CD4-positive, alpha-beta T cell treated with Interleukin-21 for 1 hour (primary cell): ENCODE measurements at places on chromosomes 11 and 22.

GRCh38 chr11:103904324-103904667 is 132.1 kb upstream of the DDI1 start:
- no peak for DNase-seq

GRCh38 chr22:16699326-16699725 is 106.7 kb upstream of the CCT8L2 start:
- no peak for DNase-seq

DNA sequence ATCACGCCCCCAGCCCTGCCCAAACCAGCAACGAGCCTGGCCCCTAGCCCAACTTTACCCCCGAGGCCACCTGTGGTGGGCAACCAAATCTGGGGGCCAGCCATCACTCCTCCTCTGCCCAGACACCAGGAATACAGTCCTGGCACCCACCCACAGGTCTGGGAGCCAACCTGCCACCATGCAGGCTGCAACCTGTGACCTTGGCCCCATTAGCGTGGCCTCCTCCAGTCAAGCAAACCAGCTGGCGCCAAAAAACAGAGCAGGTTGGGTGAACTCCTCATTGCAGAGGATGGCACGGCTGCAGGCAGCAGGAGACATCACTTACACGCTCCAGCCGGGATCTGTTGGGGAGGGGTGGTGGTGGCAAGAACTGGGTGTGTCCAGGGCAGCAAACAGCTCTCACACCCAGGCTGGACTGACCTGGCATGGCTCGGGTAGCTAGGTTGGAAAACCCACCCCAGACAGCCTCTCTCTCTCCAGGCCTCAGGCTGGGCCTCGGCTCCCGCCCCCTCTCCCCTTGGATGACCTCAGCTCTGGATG is 65.5 kb upstream of the TCF20 start:
- no peak for DNase-seq

DNA sequence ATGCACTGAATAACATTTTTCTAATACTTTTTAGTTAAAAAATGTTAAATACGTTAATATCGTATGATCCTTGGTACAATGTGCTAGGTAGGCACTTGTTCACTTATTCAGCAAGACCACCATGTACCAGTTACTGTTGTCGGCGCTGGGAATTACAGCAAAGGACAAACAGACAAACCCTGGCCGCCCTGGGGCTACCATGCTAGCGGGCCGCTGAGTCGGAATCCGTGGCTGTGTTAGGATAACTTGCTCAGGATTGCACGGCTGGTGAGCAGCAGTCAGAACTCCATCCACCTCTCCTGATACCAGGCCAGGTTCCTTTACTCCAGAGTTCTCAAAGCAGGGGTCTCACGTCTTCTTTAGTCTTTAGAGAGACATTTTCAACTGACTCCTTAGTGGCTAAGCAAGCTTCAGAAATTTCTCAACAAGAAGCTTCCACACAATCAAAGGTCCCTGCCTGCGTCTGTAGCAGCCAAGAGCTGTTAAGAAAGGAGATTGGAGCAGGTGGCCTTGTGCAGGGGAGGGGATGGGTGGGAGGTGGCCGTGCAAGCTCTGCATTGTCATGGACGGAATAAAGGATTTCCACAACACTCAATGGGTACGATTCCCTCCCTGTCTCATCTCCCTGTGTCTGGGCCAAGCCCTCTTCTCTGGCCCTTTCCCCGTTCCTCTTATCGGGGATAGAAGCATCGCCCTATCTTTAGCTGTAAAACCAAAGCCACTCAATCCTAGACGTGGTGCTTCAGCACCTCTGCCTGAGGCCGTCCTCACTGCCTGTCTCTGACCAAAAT is 39.8 kb upstream of the NNMT start:
- DNase-seq, result no peak

- no peak for DNase-seq
These were observed 49.6 kb upstream of the ME3 start for GRCh38 chr11:86722006-86722405.

- no peak for DNase-seq
These were observed 599.2 kb upstream of the LUZP2 start for GRCh38 chr11:23897453-23898286.

DNA sequence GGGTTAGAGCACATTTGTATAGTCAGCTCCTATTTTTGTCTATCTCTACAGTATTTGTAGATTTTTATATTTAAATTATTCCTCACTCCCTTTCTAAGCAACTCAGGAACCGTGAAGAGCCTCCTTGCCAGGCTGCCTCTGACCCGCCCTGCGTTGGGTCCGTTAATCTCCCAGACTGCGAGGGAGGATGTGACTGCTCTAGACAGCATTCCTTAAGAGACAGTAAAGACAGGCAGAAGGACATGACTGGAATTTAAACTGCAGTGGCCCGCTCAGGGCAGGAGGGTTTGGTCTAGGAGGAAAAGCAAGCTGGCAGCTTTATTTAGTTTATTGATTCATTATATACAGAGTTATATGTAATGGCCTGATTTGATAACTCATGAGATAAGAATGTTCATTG is 413.7 kb downstream of the TMEM135 start:
- no peak for DNase-seq

DNA sequence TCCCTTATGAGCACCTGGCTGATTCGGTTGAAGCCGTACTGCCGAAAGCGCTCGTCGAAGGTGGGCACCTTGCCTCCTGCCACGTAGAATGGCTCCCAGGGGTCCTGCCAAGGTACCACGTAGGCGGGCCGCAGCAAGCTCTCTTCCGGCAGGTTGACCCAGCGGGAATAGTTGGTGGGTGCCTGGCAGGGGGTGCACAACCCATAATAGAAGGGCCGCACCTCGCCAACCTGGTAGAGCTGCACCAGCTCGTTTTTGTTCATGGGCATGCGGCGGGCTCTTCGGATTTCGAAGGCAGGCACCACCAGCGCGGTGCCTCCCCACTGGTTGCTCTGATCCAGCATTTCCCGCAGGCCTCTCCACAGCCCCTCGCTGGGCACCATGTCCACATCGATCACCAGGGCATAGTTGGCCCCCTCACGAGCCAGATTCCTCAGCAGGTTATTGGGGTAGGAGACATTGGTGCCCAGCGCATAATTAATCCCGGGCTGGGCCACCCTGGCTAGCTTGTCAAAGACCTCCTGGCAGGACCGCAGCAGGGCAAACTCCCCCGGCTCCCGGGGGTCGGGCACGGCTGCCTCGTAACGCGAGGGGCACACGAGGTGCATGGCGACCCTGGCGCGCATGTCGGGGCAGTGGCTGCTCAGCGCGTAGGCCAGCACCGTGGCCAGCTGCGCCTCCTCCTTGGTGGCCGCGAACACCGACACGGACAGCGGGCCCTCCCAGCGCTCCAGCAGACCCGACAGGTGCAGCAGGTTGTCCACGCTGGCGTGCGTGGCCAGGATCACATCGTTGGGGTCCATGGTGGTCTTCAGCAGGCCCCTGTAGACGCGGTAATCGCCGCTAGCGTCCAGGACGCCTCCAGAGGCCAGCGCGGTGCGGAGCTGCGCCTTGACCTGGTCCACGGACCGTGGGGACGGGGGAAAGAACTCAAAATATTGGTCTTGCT is 679 bp downstream of the B4GAT1 start:
- no peak for DNase-seq

DNA sequence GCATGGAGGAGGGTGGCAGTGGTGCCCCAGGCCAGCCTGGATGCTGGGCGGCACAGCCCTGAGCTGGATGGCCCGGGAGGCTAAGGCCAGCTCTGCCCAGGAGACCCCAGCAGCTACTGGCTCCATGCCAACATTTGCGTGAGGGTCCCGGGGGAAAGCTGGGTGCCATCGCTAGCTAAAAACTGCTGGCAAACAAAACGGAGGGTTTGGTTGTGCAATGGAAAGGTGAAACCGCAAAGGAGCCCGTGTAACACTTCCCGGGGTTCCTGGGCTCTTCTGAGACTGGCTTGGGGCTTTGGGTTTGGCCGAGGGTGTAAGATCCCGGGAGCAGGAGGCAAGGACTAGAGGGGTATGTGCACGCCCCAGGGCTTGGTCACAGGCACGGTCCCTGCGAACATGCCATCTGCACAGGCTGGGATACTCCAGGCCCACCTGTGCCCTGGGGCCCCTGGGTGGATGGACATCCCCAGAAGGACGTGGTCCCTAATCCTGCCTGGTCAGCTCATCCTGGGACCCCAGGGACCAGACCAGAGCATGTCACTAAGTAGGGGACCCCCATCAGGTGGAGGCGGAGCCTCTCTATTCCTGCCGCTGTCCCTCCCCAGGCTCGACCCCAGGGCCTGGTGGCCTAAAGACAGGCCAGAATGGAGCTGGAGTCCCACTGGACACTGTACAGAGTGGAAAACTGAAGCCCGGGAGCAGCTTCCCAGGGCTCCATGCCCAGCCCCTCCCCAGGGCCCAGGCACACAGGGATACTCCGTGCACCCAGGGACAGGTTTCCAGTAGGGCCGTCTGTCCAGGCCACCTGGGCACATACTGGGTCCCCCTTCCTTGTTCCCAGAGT is 44.6 kb downstream of the IGF2 start:
- no peak for DNase-seq

- no peak for DNase-seq
These were observed at the start of gene GPHA2 for GRCh38 chr11:64935359-64936081. TSS of gene GPHA2 (minus strand) at chr11:64935893. CDS start at chr11:64935460, 433 bp downstream.

DNA sequence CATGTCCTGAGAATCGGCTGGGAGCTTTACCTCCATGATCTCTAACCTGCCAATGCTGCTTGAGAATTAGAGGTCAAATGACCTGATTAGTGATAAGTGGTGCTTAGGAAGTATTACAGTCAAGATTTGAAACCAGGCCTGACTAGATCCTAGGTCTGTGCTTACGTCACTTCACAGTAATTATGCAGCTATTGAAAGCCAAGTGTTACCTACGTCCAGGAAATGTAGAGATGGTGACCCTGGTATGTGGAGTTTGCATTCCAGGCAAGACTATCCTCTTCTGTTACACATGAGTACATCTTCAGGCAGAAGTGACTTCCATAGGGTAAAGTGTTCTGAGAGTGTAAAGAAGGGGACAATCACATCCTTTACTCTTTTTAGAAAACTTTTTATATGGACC is 530.4 kb upstream of the TENM4 start:
- no peak for DNase-seq

DNA sequence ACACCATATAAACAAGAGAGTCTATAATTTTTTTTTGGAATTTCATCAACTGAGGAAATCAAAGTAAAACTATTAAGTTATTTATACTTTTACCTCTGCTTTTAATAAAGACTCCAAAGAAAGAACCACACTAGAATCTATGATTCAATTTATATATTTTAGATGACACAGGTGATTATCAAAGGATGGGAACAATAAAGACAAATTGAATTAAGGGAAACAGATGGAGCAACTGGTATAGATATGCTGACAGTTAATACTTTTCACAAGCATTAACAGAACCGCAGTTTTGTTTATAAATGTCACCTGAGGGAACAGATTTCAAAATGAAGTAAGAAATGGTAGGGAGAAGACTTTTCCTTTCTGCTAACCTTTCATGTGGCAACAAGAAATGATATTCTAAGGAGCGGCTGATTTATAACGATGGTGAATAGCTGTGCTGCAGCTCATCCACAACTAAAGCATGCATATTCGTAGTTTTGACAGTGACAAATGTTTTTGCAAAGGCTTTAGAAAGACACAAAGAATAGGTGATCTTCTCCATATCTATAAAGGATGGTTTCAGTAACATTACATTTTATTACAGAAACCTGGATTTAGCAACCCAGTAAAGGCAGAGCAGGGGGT is 1502.9 kb upstream of the RAG2 start:
- no peak for DNase-seq

GRCh38 chr11:88535916-88536547 is 198.5 kb upstream of the CTSC start:
- no peak for DNase-seq

- no peak for DNase-seq
These were observed 3.5 kb downstream of the SYVN1 start for GRCh38 chr11:65130631-65131416.
